ENCODE measurements at places on chromosomes 5 and 9.

DNA sequence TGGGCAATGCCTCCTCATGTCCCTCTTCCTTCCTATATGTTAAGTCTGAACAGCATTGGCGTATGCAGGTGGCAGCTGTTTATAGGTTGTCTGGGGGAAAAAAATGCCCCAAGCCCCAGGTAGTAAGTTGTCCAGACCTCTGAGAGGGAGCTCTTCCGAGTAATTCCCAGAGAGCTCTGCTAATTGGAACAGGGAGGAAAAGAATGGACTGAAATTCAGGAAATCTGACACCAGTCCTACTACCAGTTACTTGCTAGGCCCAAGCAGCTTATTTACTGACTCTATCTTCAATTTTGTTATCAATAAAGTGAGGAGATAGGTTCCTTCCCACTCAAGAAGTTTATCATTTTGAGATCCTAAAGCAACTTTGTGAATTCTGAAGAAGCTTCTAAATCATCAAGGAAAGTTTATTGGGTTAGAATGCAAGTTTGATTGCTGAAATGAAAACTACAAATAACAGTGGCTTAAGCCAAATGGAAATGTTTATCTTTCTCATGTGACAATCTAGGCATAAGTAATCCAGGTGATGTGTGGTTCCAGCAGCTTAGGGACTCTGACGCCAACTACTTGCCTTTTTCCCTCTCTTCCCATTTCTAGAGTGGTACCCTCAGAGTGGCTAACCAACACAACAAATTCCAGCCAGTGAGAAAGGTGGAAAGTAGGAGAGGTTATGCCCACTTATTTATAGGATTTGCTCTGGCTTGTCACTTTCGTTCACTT, 5.6 kb downstream of the STK32A start:
- DNase-seq, result no peak

GRCh38 chr9:125470767-125471580, 209.3 kb downstream of the GAPVD1 start:
- no peak for DNase-seq

GRCh38 chr9:77516781-77517180, 131.3 kb downstream of the GNA14 start:
- no peak for DNase-seq

GRCh38 chr9:93122721-93123221, 11.3 kb downstream of the NINJ1 start:
- no peak for DNase-seq

- no peak for DNase-seq
Measured at GRCh38 chr9:13165236-13165945, 114.1 kb downstream of the MPDZ start.

Data from NAMALWA (cell line).